ENCODE measurements at places on chromosomes 2 and 18. TPM values are rescaled to one million over a fixed set of nuclear protein-coding genes. Genes with fewer than 3 reads are reported as not detected.

DNA sequence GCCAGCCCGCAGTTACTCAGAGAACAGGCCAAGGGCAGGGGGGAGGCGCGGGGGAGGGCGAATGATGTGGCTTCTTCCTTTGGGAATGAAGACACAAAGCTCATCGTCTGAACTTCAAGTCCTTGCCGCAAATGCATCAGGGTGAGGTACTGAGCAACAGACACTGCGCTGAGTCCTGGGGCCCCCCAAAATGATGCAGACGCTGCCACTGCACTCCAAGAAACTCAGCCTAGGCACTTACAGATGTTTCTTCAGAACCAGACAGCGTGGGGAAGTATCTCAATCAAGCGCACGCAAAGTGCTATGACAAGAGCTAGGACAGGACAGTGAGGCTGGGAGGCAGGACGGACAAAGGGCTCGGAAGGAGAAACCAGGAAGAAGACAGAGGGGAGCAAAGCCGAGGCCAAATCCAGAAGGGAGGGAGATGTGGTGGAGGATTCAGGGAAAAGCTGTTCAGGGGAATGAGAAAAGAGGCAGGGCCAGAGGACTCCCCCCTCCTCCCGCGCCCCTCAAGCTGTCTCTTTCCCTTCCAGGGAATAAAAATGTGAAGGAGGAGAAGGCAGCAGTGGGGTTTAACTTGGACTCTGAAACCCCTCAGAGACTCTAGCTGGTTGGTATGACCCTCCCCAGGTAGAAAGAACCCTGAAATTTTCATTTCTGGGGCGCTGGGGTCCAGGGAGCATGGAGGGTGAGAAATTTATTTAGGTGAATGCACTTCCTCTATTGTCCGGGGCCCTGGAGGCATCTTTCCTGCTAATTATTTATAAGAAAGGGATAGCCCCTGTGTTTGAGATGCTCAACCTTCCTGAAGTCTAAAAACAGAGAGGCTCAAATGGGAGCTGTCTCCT is 34.9 kb downstream of the CIB4 start:
- H3K36me3 ChIP-seq = no peaks in the 10 kb centered on the region
- H3K27me3 ChIP-seq = no peaks in the 10 kb centered on the region
- no peak for DNase-seq
- no peak overlapping the region for H3K4me3 ChIP-seq

Gene ITGB6
- total RNA-seq = 0.17 TPM

DNA sequence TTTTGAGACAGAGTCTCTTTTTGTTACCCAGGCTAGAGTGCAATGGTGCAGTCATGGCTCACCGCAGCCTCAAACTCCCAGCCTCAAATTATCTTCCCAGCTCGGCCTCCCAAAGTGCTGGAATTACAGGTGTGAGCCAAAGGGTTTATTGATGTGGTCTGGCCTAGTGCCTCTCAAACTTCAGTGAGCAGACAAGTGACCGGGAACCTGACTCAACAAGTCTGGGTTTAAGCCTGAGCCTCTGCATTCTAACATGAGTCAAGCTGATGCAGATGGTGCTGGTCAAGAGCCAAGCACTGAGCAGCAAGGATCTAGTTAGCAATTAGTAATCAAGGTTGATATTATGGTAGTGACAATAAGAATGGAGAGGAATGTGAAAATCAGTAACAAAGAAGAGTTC is 21.3 kb downstream of the CDK15 start:
- no peaks in the 10 kb centered on the region for H3K4me1 ChIP-seq
- no peak overlapping the region for H3K27ac ChIP-seq
- DNase-seq = no peak
- H3K4me3 ChIP-seq = no peak overlapping the region
- H3K36me3 ChIP-seq = no peaks in the 10 kb centered on the region

DNA sequence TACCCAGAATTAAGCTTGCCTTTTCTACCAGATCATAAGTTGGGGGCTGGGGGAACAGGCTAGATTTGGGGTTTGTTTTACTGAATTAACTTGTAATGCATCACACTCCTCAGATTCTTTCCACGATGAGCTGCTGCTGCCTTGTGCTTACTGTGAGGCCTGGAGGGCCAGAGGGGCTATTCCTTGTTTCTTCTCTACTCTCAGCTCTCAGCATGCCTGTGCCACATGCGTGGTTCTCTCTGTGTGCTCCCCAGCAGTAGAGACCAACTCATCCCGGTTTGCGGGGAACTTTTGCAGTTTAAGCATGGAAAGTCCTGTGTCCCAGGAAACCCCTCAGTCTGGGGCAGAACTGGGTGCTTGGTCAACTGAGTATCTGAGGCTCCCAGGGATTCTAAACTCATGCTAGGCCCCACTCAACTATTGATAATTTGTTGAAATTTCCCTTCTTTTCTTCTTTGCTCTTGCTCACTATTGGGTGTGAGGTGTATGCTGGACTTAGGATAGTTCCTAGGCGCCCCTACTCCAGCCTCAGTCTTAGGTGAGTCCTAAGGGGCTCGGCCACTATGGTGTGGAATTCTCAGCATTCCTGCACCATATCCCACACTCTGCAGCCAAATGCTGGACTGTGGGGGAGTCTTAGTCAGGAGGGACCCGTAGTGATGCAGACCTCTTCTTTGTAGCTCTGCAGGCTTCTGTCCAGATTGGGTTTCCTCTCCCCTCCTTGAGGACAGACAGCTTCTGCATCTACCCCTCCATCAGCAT is 63.1 kb downstream of the SRD5A2 start:
- peak; percentile 90 for DNase-seq
- H3K4me3 ChIP-seq = no peak overlapping the region
- no peak overlapping the region for H3K27ac ChIP-seq
- H3K36me3 ChIP-seq = no peaks in the 10 kb centered on the region
- no peaks in the 10 kb centered on the region for H3K4me1 ChIP-seq

Gene SLC30A3
- total RNA-seq = not detected

- no peak overlapping the region for H3K27ac ChIP-seq
- H3K4me3 ChIP-seq = no peak overlapping the region
- DNase-seq = no peak
- H3K4me1 ChIP-seq = peaks cover 35% of the 10 kb centered on the region
Observed at GRCh38 chr18:74455386-74455785, 1.7 kb downstream of the DIPK1C start.

DNA sequence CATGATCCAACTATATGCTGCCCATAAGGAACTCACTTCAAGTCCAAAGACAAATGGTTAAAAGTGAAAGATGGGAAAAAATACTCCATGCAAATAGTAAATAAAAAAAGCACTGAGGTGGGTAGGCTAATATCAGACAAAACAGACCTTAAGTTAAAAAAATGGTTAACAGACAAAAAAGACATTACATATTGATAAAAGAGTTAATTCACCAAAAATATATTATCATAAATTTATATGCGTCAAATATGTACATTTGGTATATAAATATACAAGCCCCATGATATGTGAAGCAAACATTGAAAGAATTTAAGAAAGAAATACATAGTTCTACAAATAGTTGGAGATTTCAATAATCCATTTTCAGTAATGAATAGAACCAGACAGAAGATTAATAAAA is 31.0 kb downstream of the ROCK1 start:
- H3K27me3 ChIP-seq = no peaks in the 10 kb centered on the region
- no peak overlapping the region for H3K27ac ChIP-seq
- DNase-seq = no peak
- no peaks in the 10 kb centered on the region for H3K36me3 ChIP-seq

Gene MEP1B
- not detected for total RNA-seq

Gene UGT1A10
- not detected for total RNA-seq

DNA sequence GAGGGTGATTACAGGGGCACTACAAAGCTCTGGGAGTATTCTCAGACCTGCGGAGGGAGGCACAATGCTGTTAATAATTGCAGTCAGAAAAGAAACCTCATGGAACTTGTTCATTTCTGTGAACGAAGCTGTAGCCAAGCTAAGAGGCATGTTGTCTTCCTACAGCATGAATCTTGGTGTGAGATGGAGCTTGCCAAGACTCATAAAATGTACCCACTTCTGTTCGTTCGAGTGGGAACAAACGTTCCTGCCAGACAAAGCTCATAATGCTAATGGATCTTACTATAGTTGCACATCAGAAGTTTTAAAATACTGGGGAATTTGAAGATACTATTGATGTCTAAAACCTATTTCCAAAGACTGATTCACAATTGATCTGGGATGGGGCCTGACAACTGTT is 489.1 kb downstream of the ZEB2 start:
- no peak overlapping the region for H3K27ac ChIP-seq
- no peaks in the 10 kb centered on the region for H3K4me1 ChIP-seq
- H3K27me3 ChIP-seq = no peaks in the 10 kb centered on the region
- DNase-seq = no peak
- H3K4me3 ChIP-seq = no peak overlapping the region
- no peaks in the 10 kb centered on the region for H3K36me3 ChIP-seq

DNA sequence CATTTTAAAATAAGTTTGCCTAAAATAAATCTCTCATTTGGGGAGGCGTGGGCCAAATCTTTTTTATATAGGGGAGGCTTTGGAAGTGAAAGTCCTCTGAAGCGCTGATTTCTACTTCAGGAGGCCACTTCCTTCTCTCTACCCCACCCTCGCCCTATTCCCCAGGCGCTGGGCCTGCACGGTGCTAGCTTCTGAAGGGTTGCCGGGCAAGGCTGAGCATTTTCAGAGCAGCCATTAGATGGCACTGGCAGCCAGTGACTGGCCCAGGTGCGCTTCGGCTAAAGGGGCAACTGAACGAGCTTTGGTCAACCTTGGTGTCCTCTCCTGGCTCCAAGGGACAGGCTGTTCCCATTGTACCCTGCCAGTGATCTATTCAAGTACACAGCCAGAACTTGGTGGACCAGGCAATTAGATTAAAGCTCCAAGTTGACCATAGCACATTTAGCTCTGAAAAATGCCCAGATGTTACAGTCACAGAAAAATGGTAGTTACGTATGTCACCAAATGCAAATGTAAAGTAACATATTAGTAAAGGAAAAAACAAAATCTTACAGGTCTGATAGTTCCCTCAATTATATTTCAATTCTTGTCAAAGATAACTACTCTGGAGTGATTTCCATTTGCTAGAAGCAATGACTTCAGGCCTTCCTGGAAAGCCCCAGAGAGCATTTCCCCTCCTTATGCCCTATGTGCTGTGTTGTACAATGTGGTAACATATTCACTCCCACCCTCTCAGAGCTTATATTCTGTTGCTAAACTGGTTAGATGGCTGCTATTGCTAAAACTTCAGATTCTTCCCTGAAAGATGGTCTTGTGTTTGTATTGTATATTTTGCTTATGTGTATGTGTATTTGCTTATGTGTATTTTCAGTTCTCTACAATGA is 2.1 kb downstream of the POMC start:
- peaks cover 12% of the 10 kb centered on the region for H3K4me1 ChIP-seq
- no peaks in the 10 kb centered on the region for H3K36me3 ChIP-seq
- DNase-seq = no peak
- H3K27me3 ChIP-seq = no peaks in the 10 kb centered on the region
